ENCODE measurements at places on chromosomes 12 and 14.

DNA sequence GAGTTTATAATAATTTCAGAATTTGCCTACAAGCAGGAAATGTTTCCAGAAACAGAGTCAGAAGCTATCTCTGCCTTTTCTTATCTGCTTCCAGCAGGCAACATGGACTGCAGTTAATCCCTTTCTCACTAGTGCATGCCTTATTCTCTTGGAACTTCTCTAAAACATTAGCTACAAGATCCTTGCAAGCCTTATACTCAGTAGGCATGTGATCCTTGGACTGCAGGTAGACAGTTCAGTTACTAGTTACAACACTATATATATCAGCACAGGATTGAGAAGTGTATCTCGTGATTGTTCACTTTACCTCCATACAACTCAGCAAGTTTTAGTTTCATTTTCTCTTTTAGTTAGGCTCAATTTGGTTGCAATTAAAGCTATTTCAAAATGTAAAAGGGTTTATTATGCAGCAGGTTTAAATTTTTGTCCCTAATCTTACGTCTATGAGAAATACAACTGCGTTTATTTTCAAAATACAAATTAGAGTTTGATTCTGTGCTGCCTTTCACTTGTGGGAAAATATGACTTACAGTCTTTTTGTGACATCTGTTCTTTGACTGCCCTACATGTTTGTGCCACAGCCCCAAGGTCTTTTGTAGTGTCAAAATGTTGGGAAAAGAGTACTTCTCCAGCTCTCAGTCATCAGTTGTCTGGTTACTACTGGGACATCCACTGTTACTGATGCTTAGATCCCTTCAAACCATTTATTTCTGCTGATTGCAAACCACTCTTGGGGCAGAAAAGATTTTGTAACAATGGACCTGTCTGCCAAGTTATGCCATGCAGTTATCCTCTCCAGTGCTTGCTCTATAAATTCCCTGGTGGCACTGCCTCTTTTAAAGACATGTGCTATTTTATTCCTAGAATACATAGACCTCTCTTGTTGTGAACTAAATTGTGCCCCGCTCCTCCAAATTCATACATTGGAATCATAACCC, 709.0 kb upstream of the FOXG1 start:
- H3K27me3 ChIP-seq = no peaks in the 10 kb centered on the region
- no peaks in the 10 kb centered on the region for H3K4me1 ChIP-seq
- H3K36me3 ChIP-seq = no peaks in the 10 kb centered on the region
- H3K27ac ChIP-seq = no peak overlapping the region
- H3K4me3 ChIP-seq = peak overlapping the region; percentile 14

DNA sequence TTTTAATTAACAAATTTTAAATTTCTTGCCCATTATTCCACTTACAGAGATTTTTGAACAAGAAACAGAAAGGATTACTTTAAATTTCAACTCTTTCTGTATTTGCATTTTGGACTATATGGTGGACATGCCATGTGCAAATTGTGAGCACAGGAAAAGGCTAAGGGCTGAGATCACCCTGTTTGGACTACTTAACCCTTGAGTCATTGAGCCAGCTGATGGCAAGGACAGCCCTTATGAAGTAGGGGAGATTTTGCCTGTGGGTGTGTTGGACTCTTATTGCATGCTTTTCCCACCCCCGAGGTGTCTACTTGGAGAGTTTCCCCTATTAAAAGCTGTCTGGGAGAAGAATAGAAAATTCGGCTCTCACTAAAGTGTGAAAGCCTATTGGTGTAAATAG, 17.2 kb downstream of the DERA start:
- H3K4me3 ChIP-seq = no peak overlapping the region
- no peak for DNase-seq

GRCh38 chr12:94305130-94305957, 154.3 kb downstream of the CEP83 start:
- peaks cover 83% of the 10 kb centered on the region for H3K36me3 ChIP-seq
- peak; percentile 67 for DNase-seq
- H3K27ac ChIP-seq = peak overlapping the region; percentile 83
- no peaks in the 10 kb centered on the region for H3K27me3 ChIP-seq
- peak overlapping the region; percentile 14 for H3K4me3 ChIP-seq

DNA sequence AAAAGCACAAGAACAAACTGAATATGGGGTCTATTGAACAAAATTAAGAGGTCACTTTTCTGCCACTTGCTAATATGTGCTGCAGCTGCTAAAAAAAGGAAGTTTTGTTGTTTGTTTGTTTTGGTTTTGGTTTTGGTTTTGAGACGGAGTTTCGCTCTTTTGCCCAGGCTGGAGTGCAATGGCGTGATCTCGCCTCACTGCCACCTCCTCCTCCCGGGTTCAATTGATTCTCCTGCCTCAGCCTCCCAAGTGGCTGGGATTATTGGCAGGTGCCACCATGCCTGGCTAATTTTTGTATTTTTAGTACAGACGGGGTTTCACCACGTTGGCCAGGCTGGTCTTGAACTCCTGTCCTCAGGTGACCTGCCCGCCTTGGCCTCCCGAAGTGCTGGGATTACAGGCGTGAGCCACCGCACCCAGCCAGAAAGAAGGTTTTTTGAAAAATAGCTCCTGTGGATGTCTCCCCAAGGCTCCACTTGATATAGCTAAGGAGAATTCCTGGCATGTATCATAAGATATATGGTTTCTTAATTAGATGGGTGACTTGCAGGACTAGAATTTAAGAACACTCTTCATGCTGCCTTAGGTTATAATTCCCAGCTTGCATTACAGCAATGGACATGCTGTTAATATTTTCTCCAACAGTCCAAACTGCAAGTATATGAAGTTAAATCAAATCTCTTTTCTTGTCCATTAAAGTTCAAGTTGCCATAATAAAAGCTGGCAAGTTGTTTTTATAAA, 237.6 kb upstream of the AMIGO2 start:
- peak; percentile 32 for DNase-seq
- H3K4me1 ChIP-seq = peaks cover 27% of the 10 kb centered on the region
- no peaks in the 10 kb centered on the region for H3K27me3 ChIP-seq

DNA sequence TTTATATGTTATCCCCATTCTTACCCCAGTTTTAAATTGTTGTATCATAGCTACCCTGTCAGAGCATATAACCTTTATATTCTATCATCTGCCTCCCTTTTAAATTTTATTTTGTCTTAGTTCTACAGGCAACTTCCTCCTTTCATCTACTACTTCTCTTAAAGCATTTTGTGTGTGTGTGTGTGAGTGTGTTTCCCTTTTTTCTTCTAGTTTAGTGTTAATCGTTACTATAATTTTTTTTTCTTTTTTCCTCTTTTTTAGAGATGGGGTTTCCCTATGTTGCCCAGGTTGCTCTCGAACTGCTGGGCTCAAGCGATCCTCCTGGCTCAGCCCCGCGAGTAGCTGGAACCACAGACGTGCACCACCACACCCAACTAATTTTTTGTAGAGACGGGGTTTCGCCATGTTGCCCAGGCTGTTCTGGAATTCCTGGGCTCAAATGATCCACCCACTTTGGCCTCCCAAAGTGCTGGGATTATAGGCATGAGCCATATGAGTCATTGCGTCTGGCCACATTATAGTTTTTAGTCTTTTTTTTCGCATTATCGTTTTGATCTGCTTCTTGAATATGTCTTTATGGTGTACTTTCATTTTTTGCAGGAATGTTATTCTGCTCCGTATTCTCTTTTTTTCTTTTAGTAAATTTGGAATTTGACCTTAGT, 33.1 kb upstream of the FBXO34 start:
- H3K36me3 ChIP-seq = no peaks in the 10 kb centered on the region
- no peak overlapping the region for H3K4me3 ChIP-seq
- H3K27ac ChIP-seq = no peak overlapping the region
- H3K27me3 ChIP-seq = peaks cover 18% of the 10 kb centered on the region

- H3K27ac ChIP-seq = no peak overlapping the region
- no peaks in the 10 kb centered on the region for H3K4me1 ChIP-seq
- peaks cover 4% of the 10 kb centered on the region for H3K27me3 ChIP-seq
- H3K36me3 ChIP-seq = no peaks in the 10 kb centered on the region
Measured at GRCh38 chr12:25827141-25827540, 131.3 kb upstream of the RASSF8 start.

GRCh38 chr14:34650786-34651584, 21.0 kb upstream of the SNX6 start:
- H3K4me3 ChIP-seq = no peak overlapping the region
- DNase-seq = no peak

DNA sequence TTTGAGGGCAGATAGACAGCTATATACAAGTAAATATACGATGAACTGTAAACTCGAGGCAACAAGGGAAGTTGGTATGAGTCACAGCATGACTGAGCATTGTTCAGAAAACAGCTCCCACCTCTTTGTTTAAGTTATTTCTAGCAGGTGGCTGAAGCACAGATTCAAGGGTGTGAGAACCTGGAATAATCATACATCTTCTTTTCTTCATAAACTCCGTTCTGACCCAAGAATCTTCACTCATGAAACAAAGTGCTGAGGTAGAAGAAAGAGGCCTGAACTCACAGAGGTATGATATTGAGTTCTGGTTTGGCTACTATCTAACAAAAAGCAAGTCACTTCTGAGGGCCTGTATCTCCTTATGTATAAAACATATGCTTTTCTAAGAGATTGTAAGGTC, 364.1 kb upstream of the KITLG start:
- H3K27ac ChIP-seq = no peak overlapping the region
- H3K4me3 ChIP-seq = no peak overlapping the region
- no peaks in the 10 kb centered on the region for H3K4me1 ChIP-seq
- no peak for DNase-seq
- no peaks in the 10 kb centered on the region for H3K36me3 ChIP-seq

Data from activated naive CD4-positive, alpha-beta T cell treated with anti-CD3 and anti-CD28 coated beads, Interleukin-2, amount 10 ng/mL, durations not matched to agents 7 days and 5 days (primary cell).